ENCODE measurements at places on chromosomes 16 and 17.

DNA sequence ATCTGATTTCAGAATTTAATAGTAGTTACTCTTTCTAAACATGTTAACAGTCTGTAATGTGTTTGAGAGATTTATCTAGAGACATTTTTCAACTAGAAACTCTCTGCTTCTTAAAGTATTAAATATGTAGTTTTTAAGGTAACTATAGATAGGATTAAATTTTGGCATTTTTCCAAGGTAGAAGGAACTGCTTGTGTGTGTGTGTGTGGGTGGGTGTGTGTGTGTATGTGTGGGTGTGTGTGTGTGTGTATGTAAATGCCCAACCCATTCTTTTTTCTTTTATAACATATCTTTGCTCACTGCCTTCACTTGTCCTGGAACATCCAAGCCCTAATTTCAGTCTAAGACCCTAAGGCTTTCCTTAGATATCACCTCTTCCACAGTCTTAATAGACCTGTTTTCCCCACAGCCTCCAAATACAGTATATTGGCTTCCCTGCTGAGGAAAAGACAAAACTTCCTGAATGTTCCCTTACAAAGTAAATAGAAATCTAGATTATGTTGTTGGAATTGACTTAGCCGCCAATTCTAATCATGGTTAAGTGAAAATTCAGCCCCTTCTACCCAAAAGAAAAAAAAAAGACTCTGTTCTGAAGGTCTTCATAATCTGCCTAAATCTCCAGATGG lies 33.5 kb downstream of the NUP93 start:
- no peak for DNase-seq

DNA sequence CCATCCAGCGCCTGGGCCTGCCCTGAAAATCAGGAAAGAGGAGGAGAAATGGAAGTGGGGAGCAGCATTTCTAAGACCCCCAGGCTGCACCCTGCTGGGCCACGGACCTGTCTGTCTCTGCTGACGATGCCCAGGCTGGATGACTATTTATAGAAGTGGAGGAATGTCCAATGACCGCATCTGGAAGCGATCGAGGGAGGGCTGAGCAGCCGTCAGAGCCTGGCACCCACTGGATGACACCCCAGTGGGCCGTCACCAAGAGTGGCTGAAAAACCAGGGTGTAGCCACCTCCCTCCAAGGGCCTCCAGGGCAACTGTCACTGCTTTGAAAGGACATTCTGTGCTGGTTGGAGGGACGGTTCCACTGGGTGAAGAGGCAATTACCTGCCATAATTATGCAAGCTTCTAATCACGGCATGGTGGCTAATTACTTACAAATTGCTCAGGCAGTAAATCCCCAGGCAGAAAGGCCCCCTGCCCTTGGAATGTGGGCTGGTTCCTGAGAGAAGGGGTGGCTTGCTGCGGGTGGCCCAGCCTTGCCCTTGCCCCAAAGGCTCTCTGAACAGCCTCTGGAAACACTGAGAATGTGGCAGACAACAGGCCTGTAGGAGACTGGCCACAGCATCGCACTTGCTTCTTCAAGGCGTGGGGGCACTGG lies 332.1 kb downstream of the C16orf95 start:
- DNase-seq = no peak

DNA sequence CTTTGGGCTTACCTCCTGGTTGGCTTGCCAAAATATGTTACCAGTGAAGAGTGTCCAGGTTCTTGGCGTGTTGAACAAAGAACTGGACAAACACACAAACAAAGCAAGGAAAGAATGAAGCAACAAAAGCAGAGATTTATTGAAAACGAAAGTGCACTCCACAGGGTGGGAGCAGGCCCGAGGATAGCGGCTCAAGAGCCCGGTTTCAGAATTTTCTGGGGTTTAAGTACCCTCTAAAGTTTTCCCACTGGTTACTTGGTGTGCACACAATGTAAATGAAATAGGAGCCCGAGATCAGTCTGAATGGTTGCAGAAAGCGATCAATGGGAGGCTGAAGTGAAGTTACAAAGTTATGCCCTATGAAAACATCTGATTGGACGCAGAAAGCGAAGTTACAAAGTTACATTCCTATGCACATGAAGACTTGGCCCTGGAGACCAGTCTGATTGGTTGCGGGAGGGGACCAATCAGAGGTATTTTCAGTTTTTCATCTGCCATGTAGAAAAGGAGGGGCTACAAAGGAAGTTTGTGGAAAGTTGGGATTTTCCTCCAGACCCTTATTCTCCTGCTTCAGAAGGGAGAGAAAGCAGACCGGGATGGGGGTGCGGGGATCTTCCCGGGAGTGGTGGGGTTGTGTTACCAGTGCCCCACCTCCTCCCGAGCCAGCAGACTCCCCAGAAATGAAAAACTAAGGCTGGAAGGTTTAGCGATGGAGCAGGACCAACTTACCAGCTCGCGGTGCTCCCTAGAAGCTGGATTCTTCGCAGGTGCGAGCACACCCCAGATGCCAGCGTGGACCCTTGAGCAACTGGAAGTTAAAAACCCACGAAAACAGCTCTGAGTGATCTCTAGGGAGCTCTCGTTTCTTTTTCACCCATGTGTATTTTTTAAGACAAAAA lies at the start of gene SLFN12:
TSS of gene SLFN12 (minus strand) at position 325 of the 899 bp plus-strand sequence. CDS start 9,472 bp downstream, outside the sequence.
- peak; percentile 49 for DNase-seq

DNA sequence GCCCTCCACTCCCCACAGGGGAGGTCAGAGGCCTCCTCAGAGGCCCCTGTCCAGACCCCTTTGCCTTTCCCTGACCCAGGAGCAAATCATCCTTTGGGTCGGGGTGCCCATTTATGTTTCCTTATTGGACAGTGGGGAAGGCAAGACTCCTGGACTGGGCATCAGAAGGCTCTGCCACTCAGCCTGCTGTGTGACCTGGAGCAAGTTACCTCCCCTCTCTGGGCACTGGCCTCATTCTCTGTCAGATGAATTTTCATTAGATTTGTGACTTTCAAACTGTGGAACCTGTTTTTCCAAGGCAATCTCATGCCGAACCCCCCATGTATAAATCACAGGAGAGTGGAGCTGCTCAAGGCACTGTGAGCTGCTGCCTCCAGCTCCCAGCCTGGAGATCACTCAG lies 47.0 kb upstream of the TOB1 start:
- DNase-seq = no peak

GRCh38 chr17:43978078-43978477 lies 24.3 kb upstream of the PYY start:
- no peak for DNase-seq

DNA sequence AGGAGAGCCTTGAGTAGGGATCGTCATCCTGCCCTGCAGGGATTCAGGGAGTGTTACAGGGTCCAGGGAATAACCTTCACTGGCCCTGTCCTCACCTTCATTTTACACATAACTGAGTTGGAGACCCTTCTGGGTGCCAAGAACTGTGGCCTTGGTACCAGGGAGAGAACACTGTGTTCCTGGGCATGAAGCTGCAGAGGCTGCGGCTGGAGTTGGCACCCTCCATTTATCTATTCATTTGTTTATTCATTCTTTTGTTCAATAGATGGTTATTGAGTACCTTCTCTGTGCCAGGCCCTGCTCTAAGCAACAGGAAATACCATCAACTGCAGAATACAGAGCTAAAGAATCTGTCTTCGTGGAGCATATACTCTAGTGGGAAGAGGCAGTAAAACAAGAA lies 6.7 kb downstream of the ABCC3 start:
- DNase-seq = no peak

GRCh38 chr17:74971069-74971841 lies 1.3 kb downstream of the HID1 start:
- DNase-seq = no peak

- DNase-seq = peak; percentile 82
These were observed 14.2 kb downstream of the NAA60 start for GRCh38 chr16:3457434-3458252.

DNA sequence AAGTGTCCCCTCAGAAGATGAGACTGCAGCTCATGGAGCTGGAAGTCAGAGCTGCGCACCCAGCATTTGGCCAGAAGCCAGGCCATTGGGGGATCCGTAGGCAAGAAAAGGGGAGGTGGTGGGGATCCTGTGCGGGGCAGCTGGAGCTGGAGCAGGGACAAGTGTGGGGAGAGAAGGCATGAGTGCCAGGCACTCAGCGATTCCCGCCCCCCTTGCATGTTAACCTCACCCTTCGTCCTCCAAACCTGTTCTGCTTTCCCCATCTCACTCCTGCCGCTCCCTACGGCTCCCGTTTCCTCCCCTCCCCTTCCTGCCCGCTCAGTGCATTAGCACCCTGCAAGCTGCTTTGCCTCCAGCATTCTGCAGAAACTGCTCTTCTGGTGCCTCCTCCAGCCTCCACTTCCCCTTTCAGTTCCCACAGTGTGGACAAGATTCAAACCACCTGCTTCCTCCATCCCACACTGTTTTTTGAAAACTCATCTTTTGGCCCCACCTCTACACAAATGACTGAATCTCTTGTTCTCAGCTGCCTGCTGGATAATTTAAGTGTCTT lies 5.6 kb downstream of the ALOX15 start:
- peak; percentile 93 for DNase-seq

- DNase-seq = no peak
These were observed 407.6 kb upstream of the PSMD7 start for GRCh38 chr16:73888840-73889490.

DNA sequence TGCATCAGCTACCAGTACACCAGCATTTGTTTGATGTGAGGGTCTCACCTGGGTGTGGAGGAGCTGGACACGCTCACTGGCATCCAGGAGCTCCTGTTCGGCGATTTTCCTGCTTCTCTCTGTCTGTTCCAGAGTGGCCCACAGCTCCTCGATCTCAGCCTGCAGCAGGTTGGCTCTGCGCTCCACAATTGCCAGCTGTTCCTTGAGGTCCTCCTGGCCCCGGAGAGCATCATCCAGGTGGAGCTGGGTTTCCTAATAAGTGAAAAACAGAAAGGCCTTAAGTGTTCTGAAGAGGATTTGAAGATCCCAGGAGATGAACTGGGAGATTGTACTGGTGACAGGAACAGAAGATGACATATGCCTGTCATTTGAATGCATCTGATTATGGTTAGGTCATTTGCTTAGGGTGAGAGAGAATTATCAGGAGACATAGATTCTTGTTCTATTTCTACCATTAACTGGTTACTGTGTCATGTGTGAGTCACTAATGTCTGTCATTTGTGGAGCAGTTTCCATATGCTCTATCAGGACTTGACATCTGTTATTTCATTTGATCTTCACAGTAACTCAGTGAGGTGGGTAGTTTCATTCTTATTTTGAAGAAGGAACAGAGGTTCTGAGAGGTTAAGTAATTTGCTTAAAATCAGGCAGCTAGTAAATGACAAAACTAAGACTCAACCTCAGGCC lies 21.5 kb upstream of the MYH13 start:
- DNase-seq = no peak

GRCh38 chr17:56028837-56029236 lies 124.4 kb upstream of the ANKFN1 start:
- DNase-seq = no peak

DNA sequence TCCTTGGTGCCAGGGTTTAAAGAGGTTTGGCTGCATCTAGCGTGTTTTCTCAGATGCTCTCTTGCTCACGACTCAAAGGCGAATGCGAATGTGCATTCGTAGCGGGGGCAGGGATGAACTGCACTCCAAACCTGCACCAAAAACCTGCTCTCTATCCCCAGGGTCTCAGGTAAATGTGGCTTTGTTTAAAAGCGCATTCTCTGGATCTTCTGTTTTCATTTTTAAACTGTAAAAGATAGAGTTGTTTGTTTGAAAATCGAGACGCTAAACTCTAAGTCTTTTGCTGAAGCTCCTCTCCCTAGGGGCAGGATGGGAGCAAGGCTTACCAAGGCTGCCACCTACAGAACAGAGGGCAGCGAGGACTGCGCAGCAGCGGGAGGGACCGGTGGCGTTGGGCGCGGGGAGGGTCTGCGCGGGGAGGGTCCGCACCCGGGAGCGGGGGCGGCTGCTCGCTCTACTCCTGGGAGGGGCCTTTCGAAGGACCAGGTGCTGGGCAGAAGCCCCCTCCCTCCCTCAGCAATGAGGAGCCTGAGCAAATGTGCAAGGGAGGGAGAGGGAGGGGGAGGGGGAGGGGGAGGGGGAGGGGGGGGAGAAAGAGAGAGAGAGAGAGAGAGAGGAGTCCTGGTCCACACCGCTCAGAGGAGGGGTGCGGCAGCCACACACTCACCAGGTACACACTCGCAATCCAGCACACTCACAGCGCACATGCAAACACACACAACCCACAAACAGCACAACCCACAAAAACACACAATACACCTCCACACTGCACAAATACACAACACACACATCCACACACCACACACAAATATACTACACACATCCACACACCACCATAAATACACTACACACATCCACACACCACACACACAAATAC lies 142.8 kb downstream of the GRIN2A start:
- no peak for DNase-seq

- DNase-seq = peak; percentile 71
These were observed 89.3 kb upstream of the SDK2 start for GRCh38 chr17:73733517-73733916.

- no peak for DNase-seq
These were observed 9.0 kb downstream of the PIK3R5 start for GRCh38 chr17:8956465-8956902.

DNA sequence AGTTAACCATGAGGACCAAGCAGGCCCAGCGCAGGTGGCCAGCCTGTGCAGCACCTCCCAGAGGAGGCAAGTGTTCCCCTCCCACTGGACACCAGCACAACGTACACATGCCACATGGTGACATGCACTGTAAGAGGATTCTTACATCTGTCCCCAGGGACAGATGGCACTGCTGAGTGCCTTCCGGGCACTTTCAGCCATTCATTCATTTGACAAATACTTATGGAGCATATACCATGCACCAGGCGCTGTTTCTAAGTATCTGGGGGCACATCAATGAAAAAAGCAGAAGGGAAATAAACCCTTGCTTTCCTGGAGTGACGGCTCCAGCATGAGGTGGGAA lies 79.6 kb downstream of the GAS7 start:
- DNase-seq = no peak

DNA sequence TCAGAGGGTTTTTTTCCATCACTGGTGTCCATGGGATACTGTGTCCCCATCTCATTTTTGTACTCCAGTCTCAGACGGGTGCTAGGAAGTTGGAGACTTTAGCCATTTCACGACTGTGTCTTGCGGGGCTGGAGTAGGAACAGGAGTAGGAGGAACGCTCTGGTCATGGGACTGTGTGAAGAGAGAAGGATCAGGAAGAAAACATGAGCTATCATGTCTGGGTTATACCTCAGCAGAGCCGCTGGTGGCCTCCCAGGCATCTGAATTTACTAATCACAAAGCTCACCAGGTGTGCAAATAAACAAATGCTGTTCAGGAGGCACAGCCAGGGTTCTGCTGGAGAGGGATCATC lies 225.4 kb downstream of the SEC14L1 start:
- no peak for DNase-seq

- peak; percentile 57 for DNase-seq
These were observed 65.3 kb downstream of the RMI2 start for GRCh38 chr16:11410376-11411058.

Data from MV-4-11 (cell line).